ENCODE measurements at places on chromosomes 2 and 18.

- no peak for DNase-seq
These were observed 7.3 kb downstream of the SPR start for GRCh38 chr2:72894514-72894913.

DNA sequence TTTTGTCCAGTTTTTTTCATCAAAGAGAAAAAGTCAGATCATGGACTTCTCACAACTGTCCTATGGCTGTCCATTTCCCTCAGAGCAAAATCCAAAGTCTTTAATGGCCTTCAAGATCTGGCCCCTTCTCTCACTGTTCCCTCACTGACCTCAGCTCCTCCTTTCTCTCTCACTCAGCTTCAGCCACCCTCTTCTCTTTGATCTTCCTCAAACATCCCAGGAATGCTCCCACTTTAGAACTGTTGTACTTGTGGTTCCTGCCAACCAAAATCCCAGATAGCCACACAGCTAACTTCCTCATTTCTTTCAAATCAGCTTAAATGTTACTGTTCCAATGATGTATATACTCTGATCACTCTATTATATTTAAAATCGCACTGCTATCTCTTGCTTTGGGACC is 82.9 kb downstream of the NUP35 start:
- peak; percentile 46 for DNase-seq

DNA sequence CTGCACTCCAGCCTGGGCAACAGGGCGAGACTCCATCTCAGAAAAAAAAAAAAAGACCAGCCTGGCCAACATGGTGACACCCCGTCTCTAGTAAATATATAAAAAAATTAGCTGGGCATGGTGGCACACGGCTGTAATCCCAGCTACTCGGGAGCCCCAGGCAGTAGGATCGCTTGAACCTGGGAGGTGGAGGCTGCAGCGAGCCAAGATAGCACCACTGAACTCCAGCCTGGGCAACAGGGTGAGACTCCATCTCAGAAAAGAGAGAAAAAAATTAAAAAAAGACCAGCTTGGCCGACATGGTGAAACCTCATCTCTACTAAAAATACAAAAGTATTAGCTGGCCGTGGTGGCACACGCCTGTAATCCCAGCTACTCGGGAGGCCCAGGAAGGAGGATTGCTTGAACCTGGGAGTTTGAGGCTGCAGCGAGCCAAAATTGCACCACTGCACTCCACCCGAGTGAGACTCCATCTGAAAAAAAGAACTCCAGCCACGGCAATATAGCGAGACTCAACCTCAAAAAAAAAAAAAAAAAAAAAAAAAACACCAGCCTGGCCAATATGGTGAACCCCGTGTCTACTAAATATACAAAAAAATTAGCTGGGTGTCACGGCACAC is 346.1 kb upstream of the PLGLB2 start:
- no peak for DNase-seq

DNA sequence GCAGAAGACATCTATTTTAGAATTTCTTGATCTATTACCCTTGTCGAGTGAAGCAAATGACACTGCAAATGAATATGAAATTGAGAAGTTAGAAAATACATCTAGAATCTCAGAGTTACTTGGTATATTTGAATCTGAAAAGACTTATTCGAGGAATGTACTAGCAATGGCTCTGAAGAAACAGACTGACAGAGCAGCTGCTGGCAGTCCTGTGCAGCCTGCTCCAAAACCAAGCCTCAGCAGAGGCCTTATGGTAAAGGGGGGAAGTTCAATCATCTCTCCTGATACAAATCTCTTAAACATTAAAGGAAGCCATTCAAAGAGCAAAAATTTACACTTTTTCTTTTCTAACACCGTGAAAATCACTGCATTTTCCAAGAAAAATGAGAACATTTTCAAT is 370.4 kb downstream of the XIRP2 start:
- no peak for DNase-seq

DNA sequence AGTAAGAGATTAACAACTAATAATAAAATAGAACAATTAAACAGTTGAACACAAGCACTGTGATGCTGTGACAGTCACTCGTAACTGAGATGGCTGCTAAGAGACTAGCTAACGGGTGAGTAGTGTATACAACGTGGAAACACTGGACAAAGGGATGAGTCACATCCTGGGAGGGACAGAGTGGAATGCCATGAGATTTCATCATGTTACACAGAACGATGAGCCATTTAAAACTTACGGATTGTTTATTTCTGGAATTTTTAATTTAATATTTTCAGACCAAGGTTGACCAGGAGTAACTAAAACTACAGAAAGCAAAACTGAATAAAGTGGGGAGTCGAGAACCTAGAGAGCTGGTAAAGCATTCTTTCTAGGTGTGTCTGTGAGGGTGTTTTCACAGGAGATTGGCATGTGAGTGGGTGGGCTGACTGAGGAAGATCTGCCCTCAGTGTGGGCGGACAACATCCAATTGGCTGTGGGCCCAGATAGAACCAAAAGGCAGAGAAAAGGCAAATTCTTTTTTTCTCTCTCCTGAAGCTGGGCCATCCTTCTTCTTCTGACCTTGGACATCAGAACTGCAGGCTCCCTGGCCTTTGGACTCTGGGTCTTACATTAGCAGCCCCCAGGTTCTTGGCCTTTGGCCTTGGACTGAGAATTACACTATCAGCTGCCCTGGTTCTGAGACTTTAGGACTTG is 14.6 kb downstream of the TMSB10 start:
- peak; percentile 92 for DNase-seq

DNA sequence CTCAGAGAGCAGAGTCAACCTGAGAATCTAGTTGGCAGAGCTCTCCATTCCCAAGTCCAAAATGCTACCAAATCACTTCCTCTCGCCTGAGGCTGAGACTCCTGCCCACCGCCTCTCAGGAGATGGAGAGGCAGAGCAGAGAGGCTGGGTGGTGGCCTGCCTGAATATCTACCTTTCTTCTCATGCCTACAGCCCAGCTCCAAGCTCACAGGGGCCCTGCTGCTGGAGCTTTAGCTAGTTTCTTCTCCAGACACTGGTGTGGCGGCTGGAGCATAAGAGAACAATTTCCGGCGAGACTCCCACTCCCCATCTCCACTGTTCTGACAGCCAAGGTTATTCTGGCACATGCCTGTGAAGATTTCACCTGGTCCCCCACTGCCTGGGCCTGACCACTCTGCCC is 8.1 kb upstream of the CYP26B1 start:
- DNase-seq: no peak

DNA sequence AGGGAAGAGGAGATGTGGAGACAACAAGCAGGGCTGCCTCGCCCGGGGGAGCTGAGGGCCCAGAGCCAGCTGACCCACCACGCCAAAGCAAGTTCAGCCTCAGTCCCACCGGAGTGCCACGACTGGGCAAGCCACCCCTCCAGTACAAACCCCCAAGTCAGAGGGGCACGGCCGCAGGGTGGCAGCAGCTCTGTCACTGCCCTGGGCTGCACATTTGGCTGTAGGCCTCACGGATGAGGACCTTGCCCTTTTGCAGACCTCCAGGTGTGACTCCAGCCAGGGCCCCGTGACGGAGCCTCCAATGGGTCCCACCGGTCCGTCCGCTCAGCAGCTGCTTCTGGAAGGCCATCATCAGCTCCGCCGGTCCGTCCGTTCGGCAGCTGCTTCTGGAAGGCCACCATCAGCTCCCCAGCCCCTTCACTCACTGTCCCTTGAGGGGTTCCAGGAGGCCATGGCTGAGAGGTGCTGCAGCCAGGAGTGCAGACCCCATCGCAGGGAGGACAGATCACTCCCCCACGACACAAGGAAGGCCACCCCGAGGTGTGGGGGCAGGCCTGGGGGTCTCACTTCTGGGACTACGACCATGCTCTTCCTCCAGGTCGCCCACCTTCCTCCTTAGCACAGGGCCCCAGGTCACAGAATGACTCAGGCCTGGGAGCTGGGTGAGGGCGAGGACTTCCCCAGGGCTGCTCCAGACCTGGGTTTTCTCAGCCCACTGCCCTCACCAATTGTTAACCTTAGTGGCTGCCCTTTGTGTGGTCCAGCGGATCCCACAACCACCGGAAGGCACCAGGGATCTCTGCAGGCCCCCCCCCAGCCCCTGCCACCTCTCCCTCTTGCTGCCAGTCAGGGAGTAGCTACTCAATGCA is 24.6 kb upstream of the STK25 start:
- DNase-seq: no peak

DNA sequence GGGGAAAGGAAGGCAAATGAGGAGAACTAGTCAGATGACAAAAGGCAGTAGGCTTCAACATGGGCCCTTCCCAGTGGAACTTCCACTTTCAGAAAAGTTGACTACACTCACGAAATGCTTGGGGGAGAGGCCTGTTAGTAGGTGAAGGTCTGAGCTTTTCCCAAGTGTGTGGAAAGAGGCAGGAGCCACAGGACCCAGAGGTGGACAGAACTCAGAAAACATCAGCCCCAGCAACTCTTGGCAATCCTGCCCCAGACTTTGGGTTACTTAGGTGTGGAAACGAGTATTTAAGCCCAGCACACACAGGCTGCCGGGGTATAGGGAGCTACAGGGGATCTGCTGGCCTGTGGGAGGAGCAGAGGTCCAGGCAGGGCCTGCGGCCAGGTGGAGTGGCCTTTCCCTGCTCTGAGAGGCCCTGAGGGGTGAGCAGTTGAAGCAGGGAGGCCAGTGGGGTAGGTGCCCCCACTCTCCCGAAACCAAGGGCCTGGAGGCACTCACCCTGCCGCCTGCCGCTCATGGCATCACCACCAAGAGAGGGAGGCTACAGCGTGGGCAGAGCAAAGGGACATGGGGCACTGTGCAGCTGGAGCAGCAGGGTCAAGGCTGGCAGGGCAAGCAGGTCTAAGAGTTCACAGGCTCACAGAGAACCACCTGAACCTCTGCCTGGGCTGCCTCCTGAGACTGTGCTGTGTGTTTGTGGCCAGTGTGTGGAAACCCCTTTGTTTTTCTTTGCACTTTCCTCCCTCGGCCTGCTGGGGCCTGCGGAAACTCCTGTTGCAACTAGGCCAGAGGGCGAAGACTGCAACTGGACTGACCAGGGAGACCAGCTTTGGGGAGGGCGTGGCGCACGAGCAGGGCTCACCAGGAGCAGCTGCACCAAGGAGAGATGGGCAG is 130.7 kb upstream of the SERTAD2 start:
- no peak for DNase-seq

DNA sequence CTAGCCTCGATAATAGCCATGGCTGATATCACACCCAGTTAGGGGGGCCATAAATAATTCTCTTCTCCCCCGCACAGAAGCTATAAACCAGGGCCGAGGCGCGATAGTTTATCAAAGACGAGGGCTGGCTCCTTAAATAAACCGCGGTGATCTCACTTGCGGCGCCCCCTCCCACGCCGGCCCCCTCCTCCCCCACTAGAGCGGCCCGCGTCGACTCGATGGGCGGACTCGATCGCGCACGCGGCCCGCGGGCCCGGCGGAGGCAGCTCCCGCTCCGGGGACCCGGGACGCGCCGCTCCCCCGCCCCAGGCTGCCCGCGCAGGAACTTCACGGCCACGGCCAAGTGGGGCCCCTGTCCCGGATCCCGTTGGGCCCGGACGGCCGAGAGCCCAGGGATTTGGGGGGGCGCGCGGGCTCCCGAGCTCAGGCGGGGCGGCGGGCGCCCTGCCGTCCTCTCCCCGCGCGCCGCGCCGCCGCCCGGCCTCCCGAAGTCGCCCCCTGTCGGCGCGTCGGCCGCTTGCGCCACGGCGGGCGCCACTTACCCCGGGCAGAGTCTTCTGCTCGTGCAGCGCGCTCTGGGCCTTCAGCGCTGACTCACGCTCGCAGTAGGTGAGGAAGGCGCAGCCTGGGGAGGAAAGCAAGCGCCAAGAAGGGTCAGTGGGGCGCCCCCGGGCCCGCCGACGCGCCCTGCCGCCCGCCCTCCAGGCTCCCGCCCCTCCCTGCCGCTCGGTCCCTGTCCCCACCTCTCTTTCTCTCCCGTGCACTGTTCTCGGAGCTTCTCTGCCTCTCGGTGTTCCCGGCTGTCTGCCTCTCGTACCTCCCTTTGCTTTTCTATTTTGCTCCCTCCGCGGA is 80.4 kb downstream of the CELF4 start:
- DNase-seq: peak; percentile 1

GRCh38 chr2:70069049-70069448 is 18.2 kb upstream of the PCBP1 start:
- DNase-seq: no peak

Measured in HT1080 (cell line).